ENCODE measurements at places on chromosomes 12 and 14. TPM values are rescaled to one million over a fixed set of nuclear protein-coding genes. Genes with fewer than 3 reads are reported as not detected.

CDK17 gene
- 28.5 TPM for total RNA-seq

TMEM253 gene
- total RNA-seq: 2.5 TPM

SLC6A12 gene
- 0.11 TPM for total RNA-seq

PDE3A gene
- total RNA-seq: 5.3 TPM

PNMA1 gene
- 17.9 TPM for total RNA-seq

GRIP1 gene
- 3.4 TPM for total RNA-seq

GPR135 gene
- total RNA-seq: 9.4 TPM

ERC1 gene
- total RNA-seq: 53.8 TPM

PRPH gene
- total RNA-seq: 0.22 TPM

CCT2 gene
- 267 TPM for total RNA-seq

LIN7A gene
- total RNA-seq: 11.3 TPM

VRTN gene
- total RNA-seq: 0.43 TPM

TAS2R42 gene
- 0.11 TPM for total RNA-seq

LRTM2 gene
- 0.76 TPM for total RNA-seq

STRN3 gene
- total RNA-seq: 54.3 TPM

KLRK1 gene
- total RNA-seq: 0.57 TPM

AQP5 gene
- 0.38 TPM for total RNA-seq

SMARCC2 gene
- 81.6 TPM for total RNA-seq

SIX1 gene
- 0.05 TPM for total RNA-seq

DDN gene
- total RNA-seq: 0.41 TPM

CPNE6 gene
- total RNA-seq: 4.4 TPM

VWF gene
- total RNA-seq: 0.27 TPM

KLRC2 gene
- not detected for total RNA-seq

CBLN3 gene
- total RNA-seq: 1.1 TPM

FBLN5 gene
- total RNA-seq: 0.83 TPM

LAG3 gene
- 0.25 TPM for total RNA-seq

CAMKK2 gene
- 17.8 TPM for total RNA-seq

RNFT2 gene
- total RNA-seq: 13.8 TPM

DLGAP5 gene
- total RNA-seq: 49.1 TPM

MYF5 gene
- 0.11 TPM for total RNA-seq

SLC17A8 gene
- total RNA-seq: 0.46 TPM

OS9 gene
- 166 TPM for total RNA-seq

NFE2 gene
- total RNA-seq: 0.43 TPM
